ENCODE measurements at places on chromosomes 11 and 22. TPM values are rescaled to one million over a fixed set of nuclear protein-coding genes. Genes with fewer than 3 reads are reported as not detected.

Gene DDX25
- total RNA-seq: not detected

Gene OR8D1
- 0.32 TPM for total RNA-seq

- no peak for DNase-seq
Observed at GRCh38 chr11:122422682-122423081, 232.8 kb upstream of the UBASH3B start.

DNA sequence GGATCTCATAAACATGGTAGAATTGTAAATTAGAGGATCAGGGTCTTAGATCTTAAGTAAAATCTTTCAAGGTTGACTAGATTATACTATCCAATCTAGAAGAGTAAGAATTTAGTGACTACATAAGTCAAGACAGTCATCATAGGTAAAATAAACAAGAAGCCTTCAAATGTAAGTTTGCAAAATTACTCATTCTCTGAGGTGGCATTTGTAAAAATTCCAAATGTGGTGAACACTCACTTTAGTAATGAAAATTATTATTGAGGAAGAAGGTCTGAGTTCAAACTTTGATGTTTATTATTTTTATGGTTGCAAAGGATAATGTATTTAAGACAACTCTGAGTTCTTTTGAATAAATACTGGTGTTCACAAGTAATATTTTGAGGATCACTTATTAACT is 4.6 kb downstream of the HYLS1 start:
- no peak for DNase-seq

- DNase-seq: no peak
Observed at GRCh38 chr11:105024394-105024793, 1.4 kb upstream of the CASP5 start.

GRCh38 chr22:40426594-40427333 is 56.4 kb downstream of the SGSM3 start:
- no peak for DNase-seq

DNA sequence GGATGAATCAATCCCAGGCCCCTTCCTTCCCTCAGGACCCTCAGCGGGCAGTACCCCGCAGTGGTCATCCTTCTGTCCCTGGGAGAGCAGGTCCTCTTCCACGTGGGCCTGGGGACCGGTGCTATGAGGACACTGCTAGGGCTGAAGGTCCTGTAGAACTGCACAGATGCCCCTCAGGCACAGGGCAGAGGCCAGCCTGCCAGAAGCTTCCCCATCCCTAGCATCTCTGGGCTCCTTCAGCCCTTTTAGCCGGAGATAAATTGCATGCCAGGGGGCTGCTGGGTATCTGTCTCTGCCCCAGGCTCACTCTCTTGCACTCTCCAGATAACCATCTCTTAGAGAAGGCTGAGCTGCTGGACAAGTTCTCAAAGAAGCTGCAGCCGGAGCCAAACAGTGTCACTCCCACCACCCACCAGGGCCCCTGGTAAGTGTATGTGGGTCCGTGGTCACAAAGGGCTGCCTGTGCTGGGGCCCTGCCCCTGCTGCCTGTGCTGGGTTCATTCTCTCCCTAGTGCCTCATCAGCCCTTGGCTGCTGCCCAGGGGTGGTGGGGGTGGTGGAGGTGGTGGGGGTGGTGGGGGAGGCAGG is 2.3 kb downstream of the ATG16L2 start:
- DNase-seq: no peak

DNA sequence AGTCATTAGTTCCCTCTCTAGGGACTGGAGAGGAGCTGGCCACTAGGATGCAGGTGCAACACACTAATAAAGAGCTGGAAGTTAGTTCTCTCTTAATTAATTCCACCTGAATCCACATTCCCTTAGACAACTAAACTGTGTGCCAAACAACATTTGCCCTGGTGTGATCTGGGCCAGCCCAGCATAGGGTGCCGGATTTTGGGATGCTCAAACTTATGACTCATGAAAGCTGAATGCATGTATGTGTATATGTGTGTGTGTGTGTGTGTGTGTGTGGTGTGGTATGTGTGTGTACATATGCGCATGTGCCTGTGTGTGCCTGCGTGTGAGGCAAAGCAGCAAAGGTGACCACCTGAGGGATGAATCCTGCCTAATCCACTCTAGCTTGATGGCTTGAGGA is 110.7 kb downstream of the EHF start:
- no peak for DNase-seq

- peak; percentile 78 for DNase-seq
Observed at GRCh38 chr11:66115638-66116301, 45.7 kb downstream of the PACS1 start.

- no peak for DNase-seq
Observed at GRCh38 chr11:64156235-64157011, 9.5 kb downstream of the MACROD1 start.

GRCh38 chr11:126716456-126717083 is 284.0 kb downstream of the KIRREL3 start:
- DNase-seq: peak; percentile 22

DNA sequence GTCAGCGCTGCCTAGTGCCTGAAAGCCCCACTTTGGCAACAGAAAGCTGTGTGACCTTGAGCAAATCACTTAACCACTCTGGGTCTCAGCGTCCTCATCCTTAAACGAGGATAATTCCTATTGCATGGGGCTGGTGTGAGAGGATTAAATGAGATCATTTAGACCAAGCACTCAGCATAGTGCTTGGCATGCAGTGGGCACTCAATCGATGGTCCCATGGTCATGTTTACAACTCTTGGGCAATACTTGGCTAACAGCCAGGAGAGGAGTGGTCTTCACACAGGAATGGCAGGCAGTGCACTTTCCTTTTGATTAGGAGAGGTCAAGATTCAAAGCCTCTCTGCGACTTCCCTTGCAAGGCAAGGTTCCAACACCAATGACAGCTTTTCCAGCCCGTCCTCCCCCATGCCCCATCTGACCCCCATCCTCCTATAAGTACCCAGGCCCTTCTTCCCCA is 14.1 kb downstream of the TNKS1BP1 start:
- DNase-seq: peak; percentile 78
